Activated T-helper 1 cell treated with Interleukin-2 at 50 U/mL for 16 hours (primary cell): ENCODE measurements at places on chromosomes 11 and 22.

DNA sequence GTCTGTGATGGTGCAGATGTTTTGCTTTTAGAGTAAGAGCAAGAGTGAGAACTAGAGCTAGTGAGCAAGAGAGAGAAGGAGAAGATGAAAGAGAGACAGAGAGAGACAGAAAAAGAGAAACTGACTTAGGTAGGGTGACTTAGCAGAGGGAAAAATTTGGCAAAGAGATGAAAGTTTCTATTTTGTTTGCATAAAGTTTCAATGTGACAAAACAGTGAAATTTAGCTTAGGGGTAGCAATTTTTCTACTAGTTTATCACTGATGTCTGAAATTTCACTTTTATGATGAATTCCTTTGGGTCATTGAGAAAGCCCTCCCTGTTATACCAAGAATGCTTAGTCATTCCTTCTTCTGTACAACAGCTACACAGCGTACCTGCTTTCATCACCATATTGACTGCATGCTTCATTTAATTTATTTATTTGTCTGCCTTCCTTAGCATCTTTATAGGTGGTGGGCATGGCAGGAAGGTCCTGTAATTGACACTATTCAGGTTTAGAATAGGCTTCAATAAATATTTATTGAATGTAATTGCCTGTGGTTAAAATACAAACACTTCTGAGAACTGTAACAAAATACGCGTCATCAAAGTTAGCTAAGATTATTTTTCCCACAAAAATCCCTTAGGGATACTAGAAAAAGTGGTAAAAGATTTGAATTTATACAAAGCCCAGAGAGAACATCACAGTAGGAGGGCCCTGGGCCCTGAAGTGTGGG lies 19.9 kb upstream of the CTSC start:
- DNase-seq: no peak

GRCh38 chr11:4559527-4560440 lies 14.8 kb downstream of the OR52M1 start:
- DNase-seq: no peak

DNA sequence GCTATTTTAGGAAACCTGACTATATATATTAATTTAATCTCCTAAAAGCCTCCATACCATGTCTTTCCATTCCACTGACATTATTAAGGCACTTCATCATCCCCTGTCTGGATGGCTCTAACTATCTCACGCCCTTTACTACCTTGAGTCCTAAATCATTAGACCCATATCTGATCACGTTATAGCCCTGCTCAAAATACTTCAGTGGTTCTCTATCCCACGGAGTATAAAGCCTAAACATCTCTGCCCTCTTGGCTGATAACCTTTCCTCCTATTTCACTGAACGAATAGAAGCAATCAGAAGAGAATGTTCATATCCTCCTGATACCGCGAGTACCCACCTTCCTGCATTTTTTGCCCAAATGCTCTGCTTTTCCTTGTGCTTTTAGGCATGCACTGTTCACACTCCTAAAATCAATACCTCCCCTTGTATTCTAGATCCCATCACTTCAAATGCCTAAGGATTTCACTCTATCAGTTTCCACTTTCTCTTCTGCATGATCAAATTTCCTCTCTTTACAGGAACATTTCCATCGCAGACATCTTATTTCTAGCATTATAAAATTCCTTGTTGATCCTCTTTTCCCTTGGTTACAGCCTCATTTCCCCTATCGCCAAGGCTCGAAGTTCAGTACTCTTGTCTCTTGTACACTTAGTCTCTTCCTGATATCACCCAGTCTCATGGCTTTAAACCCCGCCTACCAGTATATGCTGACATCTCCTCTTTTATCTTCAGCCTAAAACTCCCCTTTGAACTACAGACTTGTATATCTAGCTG lies 45.0 kb upstream of the BIRC3 start:
- no peak for DNase-seq

GRCh38 chr11:11155962-11156815 lies 196.9 kb downstream of the CSNK2A3 start:
- DNase-seq: no peak

GRCh38 chr11:76234021-76234415 lies 27.7 kb upstream of the WNT11 start:
- no peak for DNase-seq

GRCh38 chr11:108069947-108070346 lies 51.4 kb upstream of the ACAT1 start:
- no peak for DNase-seq

DNA sequence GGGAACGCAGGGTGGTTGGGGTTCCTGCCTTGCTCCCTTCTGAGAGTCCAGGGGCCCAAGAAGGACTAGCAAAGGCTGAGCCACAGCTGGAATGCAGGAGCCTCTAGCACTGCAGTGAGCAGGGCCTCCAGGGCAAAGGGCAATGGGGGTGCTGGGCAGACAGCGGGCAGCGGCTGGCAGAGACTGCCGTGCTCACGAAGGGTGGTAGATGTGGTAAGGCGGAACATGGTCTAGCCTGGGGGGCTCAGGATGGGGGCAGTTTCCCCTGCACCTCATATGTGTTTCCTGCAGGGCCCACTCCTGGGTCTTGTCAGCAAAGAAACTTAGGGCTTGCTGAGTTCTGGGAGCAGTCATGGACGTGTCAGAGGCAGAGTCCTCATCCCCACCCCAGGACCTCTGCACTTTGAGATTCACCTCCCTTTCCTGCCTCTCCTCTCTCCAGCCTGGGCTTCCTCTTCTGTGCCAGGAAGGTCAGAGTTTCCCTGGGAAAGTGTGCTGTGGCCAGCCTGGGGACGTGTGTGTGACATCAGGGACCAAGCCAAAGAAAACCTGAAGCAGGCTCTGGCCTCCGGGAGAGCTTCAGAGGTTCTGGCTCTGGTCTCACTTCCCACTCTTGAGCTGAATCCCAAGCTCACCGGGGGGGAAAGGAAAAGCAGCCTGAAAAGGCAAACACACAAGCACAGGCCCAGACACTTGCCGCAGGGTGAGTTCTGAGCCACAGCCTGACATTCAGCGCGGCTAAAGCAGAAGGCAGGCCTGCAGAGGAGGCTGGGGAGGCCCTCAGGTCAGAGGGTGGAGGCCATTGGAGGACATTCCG lies 4.4 kb downstream of the MOGAT2 start:
- no peak for DNase-seq

GRCh38 chr11:64239662-64240434 lies 1.0 kb upstream of the FKBP2 start:
- DNase-seq: no peak

DNA sequence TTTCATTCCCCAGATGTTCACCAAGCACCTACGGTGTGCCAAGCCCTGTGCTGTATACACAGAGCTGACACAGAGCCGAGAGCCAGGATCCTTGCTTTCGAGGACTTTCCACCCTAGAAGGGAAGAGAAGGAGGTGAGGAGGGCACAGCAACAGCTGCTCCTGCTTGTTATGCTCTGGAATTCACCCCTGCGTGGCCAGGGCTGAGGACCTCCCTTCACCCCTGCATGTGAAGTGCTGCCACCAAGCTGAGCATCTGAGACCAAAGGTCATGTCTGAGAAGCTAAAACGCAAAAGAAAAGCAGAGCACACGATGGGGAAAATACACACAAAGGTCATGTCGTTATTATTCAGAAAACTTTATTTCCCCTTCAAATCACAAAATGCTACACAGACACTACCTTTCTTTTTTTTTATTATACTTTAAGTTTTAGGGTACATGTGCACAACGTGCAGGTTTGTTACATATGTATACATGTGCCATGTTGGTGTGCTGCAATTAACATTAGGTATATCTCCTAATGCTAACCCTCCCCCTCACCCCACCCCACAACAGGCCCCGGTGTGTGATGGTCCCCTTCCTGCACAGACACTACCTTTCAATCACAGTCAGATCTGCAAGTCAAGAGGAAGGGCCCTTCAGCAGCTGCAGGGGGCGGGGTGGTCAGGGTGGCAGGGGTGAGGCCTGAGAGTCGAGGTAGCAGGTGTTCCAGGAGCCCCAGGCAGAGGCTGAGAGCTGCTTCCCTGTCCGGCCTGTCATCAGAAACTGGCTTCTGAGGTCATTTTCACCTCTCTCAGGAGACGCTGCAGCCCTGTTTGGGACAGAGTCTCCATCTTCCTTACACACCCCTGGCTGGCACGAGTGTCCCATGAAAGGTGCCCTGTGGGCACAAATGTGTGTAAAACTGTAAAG lies 40.1 kb upstream of the PRR5 start:
- no peak for DNase-seq

GRCh38 chr11:65920372-65920802 lies 1.2 kb downstream of the DRAP1 start:
- no peak for DNase-seq

DNA sequence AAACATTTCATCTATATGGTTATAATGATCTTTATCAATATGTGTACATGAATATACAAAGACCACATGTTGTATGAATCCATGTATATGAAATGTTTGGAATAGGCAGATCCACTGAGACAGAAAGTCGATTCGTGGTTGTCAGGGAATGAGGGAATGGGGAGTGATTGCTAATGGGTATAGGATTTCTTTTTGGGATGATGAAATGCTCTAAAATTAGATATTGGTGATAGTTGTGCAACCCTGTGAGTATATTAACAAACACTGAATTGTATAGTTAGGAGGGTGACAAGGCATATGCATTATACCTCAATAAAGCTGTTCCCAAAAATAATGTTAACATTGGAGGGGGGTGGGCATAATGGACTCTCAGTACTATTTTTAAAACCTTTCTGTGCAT lies 5.0 kb upstream of the PTPMT1 start:
- DNase-seq: no peak

DNA sequence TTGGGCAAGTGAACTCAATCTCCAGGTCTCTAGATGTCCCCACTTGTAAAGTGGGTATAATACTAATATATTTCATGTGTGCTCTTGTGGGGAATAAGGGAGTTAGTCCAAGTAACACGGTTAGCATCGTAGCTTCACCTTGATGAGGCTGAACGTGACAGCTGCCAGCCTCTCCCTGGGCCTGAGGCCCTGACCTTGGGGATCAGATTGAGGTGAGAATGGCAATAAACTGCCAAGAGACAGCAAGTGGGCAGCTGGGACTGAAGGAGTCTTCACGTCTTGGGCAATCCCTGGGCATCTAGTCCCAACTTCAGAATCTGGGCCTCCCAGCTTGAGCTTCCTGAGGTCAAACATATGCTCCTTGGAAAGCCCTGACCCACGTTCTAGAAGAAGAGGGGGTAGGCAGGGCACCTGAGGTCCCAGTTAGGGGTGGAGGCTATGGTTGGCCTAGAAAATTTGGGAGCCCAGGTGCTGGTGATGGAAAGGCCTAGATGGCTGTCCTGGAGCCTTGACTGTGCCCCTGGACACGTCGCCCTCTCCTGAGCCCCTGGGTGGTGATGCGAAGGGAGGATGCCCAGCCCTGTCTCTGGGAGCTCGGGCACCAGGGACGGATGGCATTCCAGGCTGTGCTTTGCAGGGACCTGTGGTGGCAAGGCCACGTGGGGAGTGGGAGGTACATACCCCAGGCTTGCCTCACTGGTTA lies 23.4 kb downstream of the ADAMTS15 start:
- DNase-seq: no peak

DNA sequence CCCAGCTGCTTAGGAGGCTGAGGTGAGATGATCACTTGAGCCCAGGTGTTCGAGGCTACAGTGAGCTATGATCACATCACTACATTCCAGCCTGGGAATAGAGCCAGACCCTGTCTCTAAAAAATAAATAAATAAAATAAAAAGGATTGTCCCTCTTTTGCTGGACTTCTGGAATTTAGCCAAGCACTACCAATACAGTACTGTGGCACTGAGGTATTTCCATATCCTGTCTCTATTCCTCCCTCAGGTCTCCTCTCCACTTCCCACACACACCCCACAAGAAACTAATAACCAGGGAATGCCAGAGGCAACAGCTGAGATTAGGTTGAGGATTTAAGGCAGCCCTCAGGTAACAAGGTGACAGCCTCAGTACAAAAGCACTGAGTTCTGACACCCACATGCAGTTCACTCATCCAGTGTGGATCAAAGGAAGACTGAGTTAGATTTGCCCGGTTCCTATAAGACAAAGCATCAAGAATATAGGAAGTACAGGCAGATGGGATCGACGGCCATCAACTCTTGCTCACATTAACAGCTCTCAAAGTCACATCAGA lies 4.5 kb upstream of the PPP2R1B start:
- DNase-seq: no peak

DNA sequence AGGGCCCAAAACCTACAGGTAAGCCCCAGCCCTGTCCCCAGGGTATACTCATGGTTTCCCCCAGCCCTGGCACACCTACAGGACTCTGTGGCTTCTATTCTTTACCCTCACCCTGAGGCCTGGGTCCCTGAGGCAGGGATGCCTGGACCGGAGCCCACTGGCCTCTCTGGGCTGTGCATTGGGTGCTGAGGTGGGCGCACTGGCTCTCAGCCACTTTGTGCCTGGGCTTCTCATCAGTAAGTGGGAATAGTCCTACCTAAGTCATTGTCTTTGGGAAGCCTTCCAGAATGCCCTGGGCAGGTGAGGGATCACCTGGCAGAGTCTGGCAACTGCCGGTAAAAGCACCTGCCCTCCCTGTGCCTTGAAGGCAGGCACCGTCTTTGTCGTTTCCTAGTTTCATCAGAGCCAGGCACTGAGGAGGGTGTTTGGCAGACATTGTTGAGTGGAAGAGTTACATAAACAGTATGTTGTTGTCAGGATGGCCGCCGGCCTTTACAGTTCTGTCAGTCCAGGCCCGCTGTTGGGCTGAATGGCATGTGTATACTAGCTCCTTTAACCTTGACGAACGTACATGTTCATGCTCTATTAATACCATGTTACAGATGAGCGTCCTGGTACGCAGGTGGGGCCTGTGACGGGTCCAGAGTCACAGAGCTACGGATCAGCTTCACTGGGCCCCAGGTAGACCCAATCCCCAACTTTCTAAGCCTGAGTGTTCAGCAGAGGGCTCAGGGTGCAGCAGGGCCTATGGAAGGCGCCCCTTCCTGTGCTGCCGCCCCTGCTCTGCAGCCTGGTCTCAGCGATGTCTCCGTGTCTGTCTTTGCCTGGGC lies 23.0 kb downstream of the SHANK3 start:
- DNase-seq: no peak

DNA sequence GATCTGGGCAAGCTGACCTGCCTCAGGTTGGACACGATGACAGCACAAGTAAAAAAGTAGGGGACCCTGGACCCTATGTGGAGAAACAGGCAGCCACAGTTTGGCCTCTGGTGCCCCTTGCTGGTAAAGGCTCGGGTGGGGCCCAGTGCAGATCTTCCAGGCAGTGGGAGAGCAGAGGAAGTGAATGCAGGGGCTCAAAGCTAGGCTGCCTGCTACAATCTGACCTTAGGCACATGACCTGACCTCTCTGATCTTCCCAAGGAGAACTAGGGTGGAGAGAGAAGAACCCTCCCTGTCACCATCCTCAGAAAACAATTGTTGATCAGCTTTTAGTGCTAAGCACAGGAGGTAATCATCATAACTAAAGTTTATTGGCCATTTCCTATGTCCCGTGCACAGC lies 76.5 kb downstream of the PDE2A start:
- DNase-seq: no peak
